ENCODE measurements at places on chromosomes 5 and 9.

- DNase-seq = no peak
These were observed 52.7 kb upstream of the ELL2 start for GRCh38 chr5:96014395-96014794.

GRCh38 chr5:11992518-11992917 is 88.3 kb upstream of the CTNND2 start:
- no peak for DNase-seq

DNA sequence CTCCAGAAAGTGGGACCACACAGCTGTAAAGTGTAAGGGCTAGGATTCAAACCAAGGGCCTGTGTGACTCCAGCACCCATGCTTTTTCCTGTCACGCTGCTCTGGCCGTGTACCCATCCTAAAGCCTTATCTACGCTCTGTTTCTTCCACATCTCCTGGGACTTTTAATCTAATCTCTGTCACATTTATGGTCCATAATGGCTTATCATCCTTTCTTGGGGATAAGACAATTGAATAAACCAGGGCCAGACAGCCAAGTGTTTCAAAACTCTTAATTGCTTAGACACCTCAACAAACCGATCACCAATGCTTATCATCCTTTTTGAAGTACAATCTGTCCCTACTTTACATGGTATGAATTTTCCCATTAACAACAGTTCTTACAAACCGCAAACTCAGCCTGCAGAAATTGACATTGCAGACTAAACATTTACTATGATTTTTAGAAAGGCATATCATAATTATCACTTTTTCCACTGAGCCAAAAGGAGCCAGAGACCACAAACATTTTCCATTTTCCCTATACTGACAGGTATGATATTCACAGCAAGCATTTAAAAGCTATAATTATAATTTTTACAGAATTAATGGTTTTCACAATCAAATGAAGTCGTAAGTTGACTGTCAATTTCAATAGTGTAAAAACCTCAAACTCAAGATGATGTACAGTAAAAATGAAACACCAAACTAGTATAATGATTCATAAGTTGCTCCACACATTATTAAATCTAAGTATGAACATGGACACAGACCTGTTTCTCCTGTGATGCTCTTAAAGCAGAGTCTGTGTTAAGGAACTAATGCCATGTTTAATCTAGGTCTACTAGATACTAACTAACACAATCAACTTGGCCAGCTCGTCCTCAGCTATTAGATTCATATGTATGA is 99.5 kb downstream of the FBXW11 start:
- DNase-seq = no peak

- no peak for DNase-seq
These were observed 71.9 kb downstream of the ACTL7B start for GRCh38 chr9:108783731-108784495.

DNA sequence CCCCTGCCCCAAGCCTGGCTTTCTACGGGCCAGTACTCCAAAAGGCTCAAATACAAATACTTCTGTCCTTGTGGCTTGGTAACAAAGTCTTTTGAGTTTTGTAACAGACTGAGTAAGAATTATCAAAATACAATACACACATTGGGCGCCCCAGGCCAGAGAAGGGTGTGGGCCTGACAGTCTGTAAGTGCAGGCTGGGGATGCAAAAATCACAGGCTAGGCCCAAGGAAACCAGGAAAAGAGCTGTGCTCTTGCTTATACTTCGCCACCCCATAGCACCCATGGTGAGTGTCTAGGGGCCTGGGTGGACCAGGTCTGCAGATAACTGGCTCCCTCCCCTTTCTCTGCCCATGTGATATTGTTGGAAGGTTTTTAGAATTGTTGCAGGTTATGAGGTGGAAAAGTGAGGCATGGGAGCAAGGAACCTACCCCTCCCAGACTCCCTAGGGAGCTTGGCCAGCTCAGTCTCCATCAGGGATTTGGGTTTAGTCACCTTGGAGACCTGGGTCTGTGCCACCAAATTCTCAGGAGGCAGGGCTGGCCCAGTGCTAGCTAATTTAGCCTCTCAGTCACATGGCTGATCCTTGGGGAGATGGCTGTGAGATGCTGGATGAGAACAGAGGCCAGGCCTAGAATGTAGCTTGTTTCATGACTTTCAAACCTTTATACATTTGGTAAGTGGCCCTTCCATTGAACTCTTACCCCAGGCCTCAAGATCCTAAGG is 72.9 kb downstream of the TARS1 start:
- DNase-seq = no peak

GRCh38 chr9:130857864-130858738 is 23.0 kb downstream of the ABL1 start:
- DNase-seq = no peak

DNA sequence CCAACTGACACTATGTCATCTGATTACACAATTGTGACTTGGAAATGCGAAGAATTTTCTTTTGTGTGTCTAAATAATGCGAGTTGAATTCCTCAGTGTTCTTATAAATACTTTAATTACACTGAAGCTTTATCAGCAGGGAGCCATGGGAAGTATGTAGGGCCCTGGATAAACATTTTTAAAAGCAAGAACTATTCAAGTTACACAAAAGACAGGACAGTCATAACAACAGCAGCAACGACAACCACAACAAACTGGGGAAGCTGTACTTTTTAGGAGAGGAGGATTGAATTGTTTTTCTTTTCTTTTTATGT is 250.3 kb upstream of the ZNF608 start:
- DNase-seq = no peak

- DNase-seq = no peak
These were observed 630.4 kb downstream of the PSAT1 start for GRCh38 chr9:78927099-78927940.

DNA sequence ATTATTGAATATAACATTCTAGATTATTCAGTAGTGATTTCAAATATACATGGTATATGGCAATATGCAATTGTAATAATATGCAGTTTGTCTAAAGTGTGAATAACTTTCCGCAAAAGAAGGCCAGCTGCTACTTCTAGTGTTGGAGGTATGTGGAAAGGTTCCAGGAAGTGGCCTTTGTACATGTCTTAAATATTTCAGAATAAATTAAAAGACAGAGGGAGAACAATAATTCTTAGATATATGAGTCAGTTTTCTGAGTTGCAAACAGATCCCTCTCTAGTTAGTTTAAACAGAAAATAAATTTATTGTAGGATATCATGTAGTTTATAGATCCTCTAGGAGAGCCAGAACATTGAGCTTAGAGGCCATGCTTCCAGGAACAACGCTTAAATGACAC is 210.8 kb upstream of the ELL2 start:
- no peak for DNase-seq

GRCh38 chr9:2385746-2386145 is 235.8 kb upstream of the VLDLR start:
- DNase-seq = no peak

DNA sequence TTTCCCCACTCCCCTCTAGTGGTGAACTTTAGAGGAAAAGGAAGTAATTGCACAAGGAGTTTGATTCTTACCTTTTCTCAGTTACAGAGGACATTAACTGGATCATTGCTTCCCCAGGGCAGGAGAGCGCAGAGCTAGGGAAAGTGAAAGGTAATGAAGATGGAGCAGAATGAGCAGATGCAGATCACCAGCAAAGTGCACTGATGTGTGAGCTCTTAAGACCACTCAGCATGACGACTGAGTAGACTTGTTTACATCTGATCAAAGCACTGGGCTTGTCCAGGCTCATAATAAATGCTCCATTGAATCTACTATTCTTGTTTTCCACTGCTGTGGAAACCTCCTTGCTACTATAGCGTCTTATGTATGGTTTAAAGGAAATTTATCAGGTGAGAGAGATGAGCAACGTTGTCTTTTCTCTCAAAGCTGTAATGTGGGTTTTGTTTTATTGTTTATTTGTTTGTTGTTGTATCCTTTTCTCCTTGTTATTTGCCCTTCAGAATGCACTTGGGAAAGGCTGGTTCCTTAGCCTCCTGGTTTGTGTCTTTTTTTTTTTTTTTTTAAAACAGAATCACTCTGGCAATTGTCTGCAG is 25.3 kb downstream of the SLC22A5 start:
- peak; percentile 67 for DNase-seq

GRCh38 chr5:105030153-105030552 is 1467.6 kb upstream of the NUDT12 start:
- no peak for DNase-seq

DNA sequence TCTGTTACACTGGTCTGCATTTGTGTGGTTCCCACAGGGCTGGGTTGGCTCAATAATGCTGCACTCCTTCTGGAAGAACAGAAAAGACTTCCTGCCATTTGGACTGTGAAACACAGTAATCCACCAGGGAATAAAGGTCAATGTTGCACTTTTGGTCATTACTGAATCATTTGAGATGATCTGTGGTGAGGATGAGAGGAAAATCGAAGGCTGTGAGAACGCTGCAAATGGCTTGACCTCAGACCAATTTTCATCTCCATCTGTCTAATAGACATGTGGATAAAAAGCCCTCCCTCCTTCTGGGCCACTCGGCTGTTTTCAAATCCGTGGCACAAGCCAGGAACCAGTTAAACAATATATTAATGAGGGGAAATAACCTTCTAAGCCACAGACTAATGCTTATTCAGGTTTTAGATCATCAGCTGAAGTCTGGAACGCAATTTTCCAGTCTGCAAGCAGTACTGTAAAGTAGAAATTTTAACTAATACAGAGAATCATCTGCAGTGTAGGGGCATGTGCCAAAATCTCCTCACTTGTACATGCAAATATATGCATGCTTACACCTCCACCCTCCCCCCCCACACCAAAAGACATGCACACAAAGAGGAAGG is 20.2 kb downstream of the TLE1 start:
- DNase-seq = no peak

- DNase-seq = no peak
These were observed 420.4 kb downstream of the KIAA0825 start for GRCh38 chr5:94197970-94198369.

DNA sequence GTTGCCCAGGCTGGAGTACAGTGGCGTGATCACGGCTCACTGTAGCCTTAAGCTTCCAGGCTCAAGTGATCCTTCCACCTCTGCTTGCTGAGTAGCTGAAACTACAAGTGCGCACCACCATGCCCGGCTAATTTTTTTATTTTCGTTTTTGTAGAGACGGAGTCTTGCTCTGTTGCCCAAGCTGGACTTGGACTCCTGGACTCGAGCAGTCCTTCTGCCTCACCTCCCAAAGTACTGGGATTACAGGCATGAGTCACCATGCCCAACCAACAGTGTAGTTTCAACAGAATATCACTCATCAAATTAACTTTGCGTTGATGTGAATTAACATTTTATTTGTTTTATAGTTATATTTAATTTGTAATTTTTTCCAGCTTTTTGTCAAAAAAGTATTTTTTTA is 45.3 kb downstream of the WDR70 start:
- no peak for DNase-seq

DNA sequence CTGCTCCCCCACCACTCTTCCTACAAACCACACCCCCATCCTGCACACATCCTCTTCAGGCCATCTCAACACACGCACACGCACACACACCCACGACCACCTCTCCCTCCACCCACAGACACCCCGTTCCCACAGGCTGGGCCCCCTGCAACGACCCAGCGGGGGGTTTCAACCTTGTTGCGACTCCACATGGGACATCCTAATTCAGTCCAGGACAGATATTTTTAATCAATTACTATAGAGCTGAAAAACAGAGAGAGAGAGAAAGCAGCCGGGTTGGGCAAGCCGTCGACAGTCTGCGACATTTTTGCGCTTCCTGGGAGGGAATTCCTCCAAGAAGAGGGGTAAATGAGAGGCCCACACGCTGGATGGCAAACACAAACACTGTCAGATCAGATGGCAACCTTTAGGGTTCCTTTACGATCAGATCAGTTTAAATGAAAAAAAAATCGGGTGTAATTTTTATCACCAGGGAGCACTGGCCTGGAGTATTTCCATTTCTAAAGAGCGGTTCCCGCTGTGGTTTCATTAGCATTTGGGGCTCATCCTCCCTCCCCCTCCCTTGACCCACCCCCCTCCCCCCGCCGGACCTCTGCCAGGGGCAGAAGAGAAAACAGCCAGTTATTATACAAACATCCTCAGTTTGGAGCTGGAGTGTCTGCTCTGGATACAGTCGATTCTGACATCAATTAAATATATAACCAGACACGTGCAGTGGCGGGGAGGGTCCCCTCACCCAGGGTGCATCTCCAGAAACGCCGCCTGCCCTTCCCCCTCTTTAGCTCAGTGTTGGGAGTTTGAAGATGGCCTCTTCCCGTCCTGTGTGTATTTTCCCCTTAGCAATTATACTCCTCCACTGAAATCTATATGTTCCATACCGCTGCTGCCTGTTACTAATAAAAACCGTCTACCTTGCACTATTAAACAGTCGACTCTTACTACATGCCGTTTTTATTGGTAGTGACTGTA is 2.3 kb upstream of the IRX2 start:
- DNase-seq = no peak

DNA sequence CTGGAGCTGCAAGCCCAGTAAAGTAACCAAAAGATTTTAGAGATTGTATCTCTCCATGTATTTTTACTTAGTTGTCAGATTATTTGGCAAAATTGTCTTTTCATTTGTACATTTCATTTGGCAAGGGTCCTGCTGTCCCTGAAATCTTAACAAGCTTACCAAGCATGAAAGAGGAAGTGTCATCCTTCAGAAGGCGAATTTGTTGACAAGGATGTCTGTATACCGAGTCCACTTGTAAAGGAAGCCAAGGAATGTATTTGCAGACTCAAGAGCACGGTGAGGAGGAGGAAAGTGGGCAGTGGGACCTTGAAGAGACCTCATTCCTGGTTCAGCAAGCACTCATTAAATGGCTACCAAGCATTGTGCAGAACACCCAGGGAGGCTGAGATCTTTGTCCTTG is 7.5 kb upstream of the OTULINL start:
- no peak for DNase-seq

DNA sequence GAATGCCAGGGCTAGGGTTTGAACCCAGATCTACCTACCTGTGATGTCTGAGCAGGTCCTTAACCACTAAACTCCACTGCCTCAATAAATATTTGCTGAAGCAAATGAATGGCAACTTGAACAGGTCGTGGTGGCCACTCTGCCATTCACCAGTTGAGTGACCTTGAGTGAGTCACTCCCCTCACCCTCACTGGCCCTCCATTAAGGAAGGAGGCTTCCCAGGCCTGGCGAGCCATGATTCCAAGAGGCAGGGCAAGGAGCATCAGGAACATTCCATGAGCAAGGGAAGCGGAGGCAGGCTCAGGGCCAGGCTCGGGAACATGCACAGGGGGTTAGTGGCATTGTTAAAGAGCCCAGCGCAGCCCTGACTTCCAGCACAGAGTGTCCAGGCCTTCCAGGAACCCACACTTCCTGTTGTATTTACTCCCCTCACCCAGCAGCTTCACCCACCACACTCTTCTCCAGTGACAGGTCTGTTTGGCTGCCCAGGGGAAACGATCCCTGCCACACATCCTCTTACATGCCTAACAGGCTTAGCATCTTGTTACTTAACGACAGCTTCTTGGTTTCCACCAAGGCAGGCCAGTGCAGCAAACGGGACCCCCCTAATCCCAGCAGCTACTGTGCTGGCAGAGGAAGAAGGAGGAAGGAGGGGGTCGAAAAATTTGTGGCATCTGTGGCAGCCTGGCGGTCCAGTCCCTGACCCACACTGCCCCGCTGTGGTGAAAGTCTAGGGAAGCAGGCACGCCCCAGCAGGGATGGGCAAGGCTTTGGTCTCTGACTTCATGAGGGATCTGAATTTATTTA is 43.7 kb upstream of the TTC1 start:
- DNase-seq = no peak

Data from NCI-H187 (cell line).